ENCODE measurements at places on chromosomes 4 and X. TPM values are rescaled to one million over a fixed set of nuclear protein-coding genes. Genes with fewer than 3 reads are reported as not detected.

SLITRK2 gene
- not detected for total RNA-seq

FGFBP1 gene
- not detected for total RNA-seq

CXCL10 gene
- 0.14 TPM for total RNA-seq

HSD17B11 gene
- 71.5 TPM for total RNA-seq

GPR143 gene
- total RNA-seq: 2.8 TPM

GSX2 gene
- not detected for total RNA-seq

SLC38A5 gene
- 24.2 TPM for total RNA-seq

THAP6 gene
- total RNA-seq: 9.3 TPM

CSAG2 gene
- total RNA-seq: not detected

RAB41 gene
- total RNA-seq: not detected

OPN1MW2 gene
- total RNA-seq: not detected

SHROOM4 gene
- total RNA-seq: 39.0 TPM

TSPAN7 gene
- 28.4 TPM for total RNA-seq

ASB11 gene
- not detected for total RNA-seq

- DNase-seq: no peak
These were observed 9.5 kb downstream of the HPGD start for GRCh38 chr4:174512745-174513144.

DNA sequence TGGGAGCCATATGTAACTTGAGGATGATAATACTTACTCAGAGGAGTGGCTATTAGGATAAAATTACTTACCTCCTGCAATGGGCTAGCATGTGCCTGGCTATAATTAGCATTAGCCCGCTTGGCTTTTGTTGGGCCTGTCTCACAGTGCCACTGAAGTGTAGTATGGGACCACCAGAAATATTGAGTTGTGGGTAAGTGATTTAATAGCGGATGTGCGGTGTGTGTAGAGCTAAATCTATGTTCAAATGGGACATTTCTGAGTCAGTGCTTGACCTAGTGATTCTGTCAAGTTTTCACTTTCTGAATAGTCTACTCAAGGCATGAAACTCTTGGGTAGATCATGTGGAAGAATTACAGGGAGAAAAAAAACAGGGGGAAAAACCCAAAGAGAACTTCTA is 3.5 kb upstream of the CLNK start:
- no peak for DNase-seq

DNA sequence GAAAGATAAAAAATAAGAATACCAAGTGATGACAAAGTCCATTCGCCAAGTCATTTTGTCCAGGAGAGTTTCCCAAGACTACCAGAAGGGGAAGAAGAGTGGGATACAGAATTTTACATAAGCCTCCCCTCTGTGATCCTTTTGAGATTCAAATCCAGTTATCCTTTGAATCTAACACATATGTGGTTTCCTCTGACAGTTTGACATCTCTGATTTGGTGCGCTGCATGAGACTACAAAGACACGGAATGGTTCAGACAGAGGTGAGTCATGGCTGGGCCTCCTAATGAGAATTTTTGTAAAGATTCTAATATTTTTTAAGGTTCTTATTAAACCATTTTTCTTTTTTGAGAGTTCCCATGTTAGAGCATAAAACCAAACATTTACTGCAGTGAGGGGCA is 38.3 kb downstream of the SLC10A6 start:
- no peak for DNase-seq

GRCh38 chr4:153722036-153722435 is 37.8 kb downstream of the RNF175 start:
- no peak for DNase-seq

- no peak for DNase-seq
These were observed 107.6 kb upstream of the FAM9B start for GRCh38 chrX:9141496-9141895.

- no peak for DNase-seq
These were observed 162.1 kb downstream of the CORIN start for GRCh38 chr4:47675806-47676205.

- peak; percentile 17 for DNase-seq
These were observed 104.7 kb upstream of the KLHL13 start for GRCh38 chrX:118221270-118221669.

- DNase-seq: no peak
These were observed 48.2 kb upstream of the PASD1 start for GRCh38 chrX:151515237-151515636.

DNA sequence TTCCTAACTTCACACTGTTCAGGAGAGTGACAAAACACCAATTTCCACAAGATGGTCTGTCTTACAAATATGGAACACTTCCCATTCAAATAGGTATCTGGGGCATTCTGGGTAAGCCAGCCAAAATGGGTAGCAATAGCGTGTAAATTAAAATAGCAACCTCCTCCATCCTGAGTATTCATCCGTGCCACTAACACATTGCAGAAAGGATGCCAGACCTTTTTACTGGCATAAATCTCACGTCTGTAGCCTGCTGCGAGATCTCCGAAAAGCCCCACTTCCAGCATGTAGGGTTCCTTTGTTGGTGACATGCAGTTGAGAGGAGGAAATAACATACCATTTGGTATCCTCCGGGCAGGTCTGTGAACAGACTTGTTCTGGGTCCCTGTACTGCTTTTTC is 52.7 kb upstream of the RAI2 start:
- no peak for DNase-seq

DNA sequence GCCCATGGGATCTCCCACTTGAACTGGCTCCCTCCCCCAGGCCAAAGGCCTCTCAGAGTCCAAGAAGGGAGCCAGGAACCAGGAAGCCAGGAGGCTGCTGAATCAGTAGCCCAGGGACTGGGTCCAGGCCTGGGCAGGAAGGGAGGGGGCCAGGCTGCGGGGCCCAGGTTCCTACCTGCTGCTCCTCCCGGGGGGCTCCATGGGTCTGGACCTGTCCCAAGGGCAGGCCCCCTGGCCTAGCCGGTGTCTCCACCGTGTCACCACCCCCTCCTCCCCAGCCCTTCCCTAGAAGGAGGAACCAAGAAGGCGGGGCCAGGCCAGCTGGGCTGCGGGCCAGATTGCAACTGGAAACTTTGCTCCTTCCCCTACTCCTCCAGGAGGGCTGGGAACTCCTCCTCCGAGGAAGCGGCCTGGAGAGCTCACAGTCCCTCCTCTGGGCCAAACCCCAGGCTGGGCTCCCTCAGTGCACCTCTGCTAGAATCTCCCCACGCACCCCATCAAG is at the start of gene IQSEC2:
IQSEC2 (minus strand) TSS at position 264 of the 502 bp plus-strand sequence.
- peak; percentile 67 for DNase-seq

DNA sequence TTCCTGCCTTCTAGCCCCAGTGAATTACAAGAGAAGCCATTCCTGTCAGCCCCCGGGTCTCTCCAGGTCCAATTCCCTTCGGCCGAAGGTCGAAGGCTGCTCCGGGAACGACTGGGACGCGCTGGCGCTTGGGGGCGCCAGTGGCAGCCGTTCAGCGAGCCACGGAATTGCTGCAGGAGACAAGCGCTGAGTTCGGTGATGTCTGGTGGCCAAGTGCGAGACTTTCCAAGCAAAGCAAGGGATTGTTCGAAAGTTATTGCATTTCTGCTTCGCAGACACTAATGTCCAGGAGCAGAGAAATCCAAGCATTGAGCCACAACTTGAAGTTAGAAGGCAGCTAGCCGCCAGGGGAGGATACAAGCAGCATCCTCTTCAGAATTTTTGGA is 1.1 kb upstream of the DKK2 start:
- peak; percentile 53 for DNase-seq

GRCh38 chr4:113436360-113436759 is 325.2 kb downstream of the CAMK2D start:
- peak; percentile 73 for DNase-seq

- DNase-seq: peak; percentile 83
These were observed 163.3 kb upstream of the PRDX4 start for GRCh38 chrX:23503835-23504539.

GRCh38 chrX:109629310-109629709 is 4.3 kb upstream of the KCNE5 start:
- DNase-seq: peak; percentile 88

GRCh38 chr4:104971462-104971861 is 175.2 kb upstream of the TET2 start:
- DNase-seq: no peak

DNA sequence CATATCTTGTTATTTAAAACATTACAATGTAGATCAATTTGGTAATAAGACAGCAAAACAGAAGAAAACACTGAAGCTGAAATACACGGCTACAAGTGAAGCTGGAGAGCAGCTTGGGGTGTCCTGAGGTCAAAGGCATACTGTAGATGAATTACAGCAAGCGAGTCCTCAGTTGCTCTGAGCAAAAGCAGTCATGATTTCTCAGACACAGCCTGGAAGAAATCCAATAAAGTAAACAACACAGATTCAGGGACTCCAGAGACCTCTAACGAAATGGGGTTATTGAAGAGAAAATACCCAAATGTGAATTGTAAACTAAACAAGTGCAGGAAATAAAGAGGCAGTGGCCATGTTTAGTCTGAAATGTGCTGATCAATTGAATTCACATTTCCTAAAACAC is 324.4 kb downstream of the CAMK2D start:
- peak; percentile 15 for DNase-seq

- peak; percentile 38 for DNase-seq
These were observed 518.3 kb upstream of the ARX start for GRCh38 chrX:25534091-25534490.

GRCh38 chrX:68536429-68536828 is 37.6 kb downstream of the YIPF6 start:
- no peak for DNase-seq

DNA sequence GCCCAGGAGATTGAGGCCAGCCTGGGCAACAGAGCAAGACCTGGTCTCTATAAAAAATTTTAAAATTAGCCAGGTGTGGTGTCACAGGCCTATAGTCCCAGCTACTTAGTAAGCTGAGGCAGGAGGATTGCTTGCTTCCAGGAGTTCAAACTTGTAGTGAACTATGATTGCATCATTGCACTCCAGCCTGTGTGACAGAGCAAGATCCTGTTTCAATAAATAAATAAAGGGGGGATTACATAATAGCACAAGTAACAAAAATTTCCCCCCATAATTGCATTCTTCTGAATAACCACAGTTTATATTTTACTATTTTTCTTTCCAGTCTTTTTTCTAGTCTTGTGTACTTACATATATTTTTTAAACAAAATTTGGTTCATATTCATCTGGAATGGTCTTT is 135.6 kb downstream of the CHIC2 start:
- DNase-seq: no peak

DNA sequence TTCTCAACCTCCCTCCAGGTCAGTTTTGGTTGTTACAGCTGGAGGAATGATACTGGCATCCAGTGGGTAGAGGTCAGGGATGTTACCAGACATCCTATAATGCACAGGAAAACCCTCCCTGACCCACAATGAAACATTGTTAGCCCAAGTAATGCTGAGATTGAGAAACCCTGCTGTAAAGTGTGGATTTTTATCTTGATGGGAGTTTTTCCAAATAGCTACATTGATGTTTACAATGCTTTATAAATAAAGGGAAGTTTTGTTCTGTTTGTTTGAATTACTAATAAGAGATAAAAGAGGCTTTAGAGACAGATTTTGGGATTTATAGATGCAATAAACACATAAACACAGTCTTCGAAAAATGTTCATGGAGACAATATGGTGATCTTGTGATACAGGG is 194.0 kb upstream of the NUDT6 start:
- DNase-seq: peak; percentile 21

- DNase-seq: no peak
These were observed 35.3 kb downstream of the C4orf54 start for GRCh38 chr4:99622341-99622740.

GRCh38 chrX:13764281-13764680 is 29.7 kb downstream of the OFD1 start:
- DNase-seq: no peak

DNA sequence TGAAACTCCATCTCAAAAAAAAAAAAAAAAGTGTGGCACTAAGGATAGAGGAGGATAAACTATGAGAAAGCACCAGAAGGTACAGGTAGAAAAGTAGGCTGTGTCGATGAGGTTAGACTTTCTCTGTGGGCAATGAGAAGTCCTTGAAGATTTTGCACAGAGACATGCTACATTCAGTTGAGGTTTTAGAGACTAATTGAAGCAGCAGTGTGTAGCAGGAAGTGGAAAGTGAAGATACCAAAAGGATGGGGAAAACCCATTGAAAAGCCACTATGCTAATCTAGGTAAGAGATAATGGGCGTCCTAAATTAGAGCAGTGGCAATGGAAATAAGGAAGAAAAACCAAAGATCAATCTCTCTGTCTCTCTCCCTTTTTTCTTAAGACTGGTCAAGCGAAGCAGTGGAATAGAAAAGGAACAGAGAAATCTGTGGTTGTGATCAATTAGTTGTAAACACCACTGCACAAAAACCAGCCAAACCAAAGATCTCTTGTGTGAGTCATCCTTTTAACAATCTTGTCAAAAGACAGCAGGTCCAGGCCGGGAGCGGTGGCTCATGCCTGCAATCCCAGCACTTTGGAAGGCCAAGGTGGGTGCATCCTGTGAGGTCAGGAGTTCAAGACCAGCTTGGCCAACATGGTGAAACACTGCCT is 3.5 kb downstream of the SPINK2 start:
- no peak for DNase-seq
